Renal pelvis (tissue), 12 donors: ENCODE measurements at places on chromosomes 3 and 15. TPM values are rescaled to one million over a fixed set of nuclear protein-coding genes. Genes with fewer than 3 reads are reported as not detected.

Gene LSAMP
- polyA plus RNA-seq, result 12.8 TPM

Gene CP
- polyA plus RNA-seq, result 0.43 TPM

Gene CYP1A2
- polyA plus RNA-seq, result 0.16 TPM

Gene DUOXA1
- polyA plus RNA-seq, result 0.21 TPM

Gene PIGZ
- 2.2 TPM for polyA plus RNA-seq

Gene FAM3D
- polyA plus RNA-seq, result 1.7 TPM

Gene EPHB3
- polyA plus RNA-seq, result 29.1 TPM

Gene CCR3
- polyA plus RNA-seq, result 0.13 TPM

Gene GRIP2
- polyA plus RNA-seq, result 1.5 TPM

Gene PP2D1
- 0.36 TPM for polyA plus RNA-seq

Gene SLC12A1
- 267 TPM for polyA plus RNA-seq

Gene PLSCR5
- not detected for polyA plus RNA-seq

Gene CSPG4
- 6.4 TPM for polyA plus RNA-seq

Gene TMEM207
- polyA plus RNA-seq, result 20.3 TPM

Gene UROC1
- polyA plus RNA-seq, result 0.06 TPM

Gene LRRC58
- 32.3 TPM for polyA plus RNA-seq

Gene FBXW12
- 1.2 TPM for polyA plus RNA-seq

Gene TIGIT
- 0.06 TPM for polyA plus RNA-seq

Gene ITGB5
- polyA plus RNA-seq, result 92.3 TPM

Gene SEMA3B
- polyA plus RNA-seq, result 126 TPM

Gene CPN2
- polyA plus RNA-seq, result 0.74 TPM

Gene C3orf33
- 12.9 TPM for polyA plus RNA-seq

Gene POLG
- 55.6 TPM for polyA plus RNA-seq

Gene TIMP4
- polyA plus RNA-seq, result 0.86 TPM

Gene FBXO40
- polyA plus RNA-seq, result not detected

Gene CCNB2
- 50.2 TPM for polyA plus RNA-seq

Gene CYP8B1
- polyA plus RNA-seq, result 1.5 TPM

Gene TTC21A
- polyA plus RNA-seq, result 18.4 TPM

Gene EPHA3
- polyA plus RNA-seq, result 4.3 TPM

Gene MCF2L2
- 0.56 TPM for polyA plus RNA-seq

Gene BTLA
- polyA plus RNA-seq, result 0.88 TPM

Gene C3orf22
- polyA plus RNA-seq, result not detected

Gene TRIP4
- polyA plus RNA-seq, result 41.3 TPM

Gene PRSS50
- polyA plus RNA-seq, result 3.8 TPM

Gene KNL1
- polyA plus RNA-seq, result 16.5 TPM

Gene AMOTL2
- 85.9 TPM for polyA plus RNA-seq

Gene CYP1A1
- not detected for polyA plus RNA-seq

Gene GPR27
- polyA plus RNA-seq, result 8.2 TPM

Gene LINGO1
- 15.4 TPM for polyA plus RNA-seq

Gene ATP13A5
- 0.18 TPM for polyA plus RNA-seq

Gene LSM3
- 15.6 TPM for polyA plus RNA-seq

Gene GP9
- polyA plus RNA-seq, result 2.2 TPM

Gene PPIB
- 508 TPM for polyA plus RNA-seq

Gene C2CD4B
- 0.88 TPM for polyA plus RNA-seq

Gene MUC4
- polyA plus RNA-seq, result 1.0 TPM

Gene NPAP1
- 2.2 TPM for polyA plus RNA-seq

Gene THRB
- 35.9 TPM for polyA plus RNA-seq

Gene PLA1A
- 8.0 TPM for polyA plus RNA-seq

Gene UBA7
- 36.8 TPM for polyA plus RNA-seq

Gene ADAMTS17
- 2.5 TPM for polyA plus RNA-seq

Gene LRRN1
- polyA plus RNA-seq, result 23.2 TPM

Gene PARP3
- 17.6 TPM for polyA plus RNA-seq

Gene ACSBG1
- polyA plus RNA-seq, result 2.1 TPM

Gene LAMB2
- polyA plus RNA-seq, result 499 TPM

Gene SPINK8
- not detected for polyA plus RNA-seq

Gene AGTR1
- polyA plus RNA-seq, result 24.3 TPM
